NCI-H1436 (cell line): ENCODE measurements at places on chromosomes 7 and 10.

DNA sequence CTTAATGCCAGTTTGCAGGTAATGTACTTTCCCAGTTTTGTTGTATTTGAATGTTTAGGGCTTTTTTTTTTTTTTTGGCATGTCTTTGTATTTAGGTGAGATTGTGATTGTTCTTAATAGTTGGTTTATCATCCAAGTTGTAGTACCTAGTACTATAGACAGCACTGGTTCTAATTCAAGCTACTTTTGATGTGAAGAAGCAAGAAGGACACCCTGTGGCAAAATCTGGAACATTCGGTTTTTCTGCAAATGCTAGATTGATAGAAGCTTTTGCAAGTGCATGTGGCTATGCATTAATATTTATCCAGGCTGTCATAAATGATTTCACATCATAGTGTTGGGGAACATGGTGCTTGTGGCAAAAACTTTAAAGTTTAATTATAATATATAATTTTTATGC, 248.9 kb downstream of the FOXP2 start:
- peak; percentile 44 for DNase-seq

DNA sequence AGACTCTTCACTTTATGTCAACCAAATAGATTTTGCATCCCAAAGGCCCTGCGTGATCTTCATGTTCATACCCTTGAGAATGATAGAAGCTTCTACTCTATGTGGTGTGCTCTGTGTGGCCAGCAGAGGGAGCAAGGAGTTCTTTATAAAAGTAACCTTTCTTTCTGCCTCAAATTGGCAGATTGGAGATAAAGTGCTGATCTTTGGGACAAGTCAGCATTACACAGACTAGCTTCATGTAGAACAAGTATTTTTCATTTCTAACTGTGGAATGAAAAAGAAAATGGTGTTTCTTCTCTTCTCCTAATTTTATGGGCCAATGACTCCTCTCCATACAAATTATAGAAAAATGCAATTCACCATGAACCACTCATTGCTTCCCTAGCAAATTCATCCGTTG, 1214.1 kb downstream of the SORCS1 start:
- DNase-seq: peak; percentile 18

DNA sequence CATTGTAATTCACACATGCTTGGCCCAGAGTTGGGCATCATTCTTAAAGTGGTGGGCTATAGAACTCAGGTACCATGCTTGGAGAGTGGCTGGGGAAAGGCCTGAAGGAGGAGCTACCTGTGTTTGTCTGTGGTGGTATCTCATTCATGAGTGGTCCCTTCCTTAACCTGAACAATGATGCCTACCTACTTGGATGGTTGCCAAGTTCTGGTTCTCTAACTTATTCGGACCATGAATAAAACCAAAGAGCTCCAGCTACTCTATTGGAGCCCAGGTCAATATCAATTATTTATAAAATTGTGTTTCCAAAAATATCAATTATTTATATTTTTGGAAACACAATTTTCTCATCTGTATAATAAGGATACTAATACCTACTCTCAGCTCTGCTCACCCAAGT, 2.9 kb upstream of the GPR37 start:
- DNase-seq: no peak

DNA sequence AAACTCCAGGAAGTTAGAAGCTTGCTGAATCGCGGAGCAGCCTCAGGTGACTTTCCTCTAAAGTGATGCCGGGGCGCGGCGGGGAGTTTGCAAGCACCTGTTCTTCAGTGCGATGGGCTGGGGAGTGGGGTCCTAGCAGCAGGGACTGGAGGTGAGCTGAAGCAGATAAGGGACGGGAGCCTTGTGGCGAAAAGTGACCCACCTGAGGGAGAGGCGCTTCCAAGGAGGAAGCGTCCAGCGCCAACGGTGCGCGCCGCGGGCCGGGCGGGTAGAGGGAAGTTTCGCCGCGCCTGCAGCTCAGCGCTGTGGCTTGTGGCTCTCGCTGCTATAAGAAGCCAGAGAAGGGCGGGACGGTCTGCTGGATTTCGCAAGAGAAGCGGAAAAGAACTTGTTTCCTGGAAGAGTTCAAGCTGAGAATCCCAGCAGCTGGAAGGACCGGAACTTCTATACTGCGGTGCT, at the start of gene STEAP4:
STEAP4 (minus strand) TSS at position 305 of the 459 bp plus-strand sequence. CDS start 22,625 bp downstream, outside the sequence.
- no peak for DNase-seq

GRCh38 chr10:44801383-44802327, 109.5 kb upstream of the TMEM72 start:
- DNase-seq: no peak

DNA sequence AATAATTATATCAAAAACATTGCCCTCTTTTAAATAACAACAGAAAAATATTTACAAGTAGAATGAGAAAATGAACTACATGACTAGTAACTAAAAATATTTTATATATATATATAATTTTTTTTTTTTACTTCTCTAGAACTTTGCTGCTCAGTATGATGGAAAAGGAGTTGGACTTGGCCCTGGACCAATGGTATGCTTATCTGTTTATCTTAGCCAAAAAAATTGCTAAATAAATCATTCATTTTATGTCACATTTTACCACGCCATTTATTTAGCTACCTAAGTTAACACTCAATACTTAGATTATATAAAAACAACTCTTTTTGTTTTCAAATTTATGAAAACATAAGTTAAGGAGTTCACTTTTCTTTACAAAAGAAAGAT, 6.7 kb downstream of the COL1A2 start:
- DNase-seq: no peak

DNA sequence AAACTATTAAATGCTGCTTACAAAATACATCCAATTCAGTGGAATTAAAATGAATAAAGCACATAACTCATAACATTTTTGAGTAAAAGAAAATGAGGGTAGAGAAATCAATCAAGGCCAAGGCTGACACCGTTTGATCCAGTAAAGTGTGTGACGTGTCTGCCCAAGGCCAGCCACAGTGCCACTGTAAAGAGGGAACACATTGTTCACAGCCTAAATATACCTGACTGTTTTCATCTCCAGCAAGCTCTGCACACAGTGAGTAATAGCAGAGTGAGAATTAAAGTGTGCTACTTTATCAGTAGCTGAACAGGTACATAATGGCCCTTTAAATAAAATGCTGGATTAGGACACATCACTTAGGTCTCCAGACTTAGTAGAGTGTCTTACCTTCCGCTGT, 130.8 kb upstream of the DPP6 start:
- DNase-seq: no peak

DNA sequence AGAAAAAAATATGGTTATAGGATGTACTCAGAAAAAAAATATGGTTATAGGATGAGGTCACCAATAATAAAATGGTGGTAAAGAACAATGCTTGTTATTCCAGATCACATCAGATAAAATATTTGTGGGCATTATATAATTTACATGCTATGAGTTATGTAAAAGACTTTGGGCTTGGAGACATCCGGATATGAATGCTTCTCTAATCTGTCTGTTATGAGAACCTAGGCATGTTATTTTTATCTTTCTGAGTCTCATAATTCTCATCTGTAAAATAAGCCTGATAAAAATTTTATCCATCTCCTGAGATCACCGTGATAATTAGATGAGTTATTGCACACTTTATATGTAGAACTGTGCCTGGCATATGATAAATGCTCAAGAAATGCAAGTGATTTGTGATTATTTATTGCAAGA, 37.8 kb downstream of the DKK1 start:
- DNase-seq: no peak

- no peak for DNase-seq
These were observed 43.9 kb upstream of the DNAJB6 start for GRCh38 chr7:157292770-157293412.

- no peak for DNase-seq
These were observed 215.3 kb downstream of the KIF20B start for GRCh38 chr10:89916468-89917215.
